NCI-H460 (cell line): ENCODE measurements at places on chromosomes 7 and 10. TPM values are rescaled to one million over a fixed set of nuclear protein-coding genes. Genes with fewer than 3 reads are reported as not detected.

FGFBP3 gene
- total RNA-seq = 1.6 and 2.1 TPM in 2 replicates

CYP2W1 gene
- total RNA-seq = 0.05 TPM in 1 of 2 replicates, not detected in the other

C10orf105 gene
- not detected in 2 replicates for total RNA-seq

OR6V1 gene
- not detected in 2 replicates for total RNA-seq

GRCh38 chr7:41098402-41098801 lies 604.5 kb downstream of the INHBA start:
- no peak for DNase-seq

DNA sequence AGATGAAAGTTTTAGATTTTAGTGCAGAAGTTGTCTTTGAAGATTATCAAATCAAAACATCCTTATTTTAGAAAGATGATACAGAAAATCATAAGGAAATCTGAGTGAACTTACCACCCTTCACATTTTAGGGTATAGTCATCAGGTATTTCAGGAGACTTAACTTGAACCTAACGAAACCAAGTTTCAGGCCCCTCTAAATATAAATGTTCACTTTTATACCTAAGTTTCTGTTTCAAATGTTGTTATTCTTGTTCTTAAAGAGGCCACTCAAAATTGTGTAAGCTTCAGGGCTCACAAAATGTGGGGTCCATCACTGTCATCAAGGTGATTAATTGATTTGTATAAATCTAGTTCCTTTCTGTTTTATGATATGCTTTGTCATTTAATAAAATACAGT lies 216.2 kb downstream of the KIAA1217 start:
- no peak for DNase-seq

DNA sequence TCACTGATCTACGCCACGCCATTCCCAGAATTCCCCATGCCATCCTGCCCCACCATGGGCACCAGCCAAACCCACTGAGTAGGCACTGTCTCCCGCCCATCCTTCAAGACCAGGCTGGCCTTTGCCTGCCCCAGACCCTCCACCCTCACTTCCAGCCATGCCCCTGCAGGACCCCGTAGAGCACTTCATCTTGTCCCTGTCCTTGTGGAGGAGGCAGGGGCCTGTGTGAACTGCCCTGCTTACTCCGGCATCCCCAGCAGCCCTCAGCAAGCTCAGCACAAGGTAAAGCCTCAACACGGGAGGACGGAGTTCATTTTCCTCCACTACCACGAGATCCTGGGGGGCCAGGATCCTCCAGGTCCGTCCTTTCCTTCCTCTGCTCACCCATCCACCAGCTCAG lies 577.7 kb downstream of the PTPRN2 start:
- DNase-seq = no peak

DNA sequence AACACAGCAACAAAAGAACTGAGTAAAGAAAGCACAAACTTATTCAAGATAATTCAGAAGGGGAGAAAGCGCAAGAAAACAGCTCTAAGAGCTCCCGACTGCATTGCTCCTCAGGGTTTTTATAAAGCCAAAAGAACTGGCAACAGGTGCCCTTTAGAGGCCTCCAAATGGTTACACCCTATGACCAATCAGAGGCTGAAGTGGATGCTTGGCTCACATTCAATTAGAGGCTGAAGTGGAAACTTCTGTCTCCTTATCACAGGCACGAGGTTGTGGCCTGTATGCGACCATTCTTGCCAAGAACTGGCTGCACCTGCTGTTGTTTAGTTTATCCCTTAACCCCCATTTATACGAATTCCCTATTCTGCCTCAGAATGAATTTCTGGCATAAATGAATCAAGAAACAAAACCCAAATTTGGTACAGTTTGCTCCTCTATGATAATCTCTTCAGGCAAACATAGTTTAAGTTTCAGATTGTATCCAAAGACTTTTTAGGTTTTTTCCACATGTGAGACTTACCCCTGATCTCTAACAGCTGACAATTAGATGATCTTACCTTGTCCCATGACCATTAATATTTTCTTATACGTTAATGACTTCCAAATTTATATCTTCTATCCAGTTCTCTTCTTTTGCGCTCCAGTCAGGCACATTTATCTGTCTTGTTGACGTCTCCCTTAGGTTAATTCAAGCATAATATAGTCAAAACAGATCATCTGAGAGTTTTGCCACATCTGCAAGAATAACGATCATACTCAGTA lies 504.8 kb downstream of the NXPH1 start:
- DNase-seq = no peak

GRCh38 chr7:32779167-32779566 lies 112.4 kb downstream of the KBTBD2 start:
- DNase-seq = no peak
